ENCODE measurements at places on chromosomes 4 and X.
A peak's percentile ranks its signal among the peaks of the same experiment; 100 is the strongest.

- DNase-seq = peak; percentile 96
Observed at GRCh38 chrX:119647552-119648420, 41.6 kb upstream of the NKRF start.

GRCh38 chrX:69305333-69306062 is 140.2 kb upstream of the PJA1 start:
- DNase-seq = no peak

DNA sequence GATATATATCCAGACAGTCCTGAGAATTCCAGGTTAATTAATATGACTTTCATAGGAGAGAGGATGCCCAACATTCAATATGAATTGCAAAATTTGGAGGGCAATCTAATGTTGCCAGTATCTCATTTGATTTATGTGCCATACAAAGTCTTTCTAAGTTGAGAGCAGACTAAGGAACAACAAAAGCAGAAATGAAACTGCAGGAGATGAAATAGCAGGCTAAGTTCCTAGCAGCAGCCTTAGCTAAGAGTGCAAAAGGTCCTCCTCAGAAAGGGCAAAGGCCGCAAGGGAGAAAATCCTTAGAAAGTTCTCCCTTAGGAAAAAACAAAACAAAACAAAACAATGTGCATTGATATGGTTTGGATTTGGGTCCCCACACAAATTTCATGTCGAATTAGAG is 602.9 kb upstream of the HTR2C start:
- DNase-seq = no peak

DNA sequence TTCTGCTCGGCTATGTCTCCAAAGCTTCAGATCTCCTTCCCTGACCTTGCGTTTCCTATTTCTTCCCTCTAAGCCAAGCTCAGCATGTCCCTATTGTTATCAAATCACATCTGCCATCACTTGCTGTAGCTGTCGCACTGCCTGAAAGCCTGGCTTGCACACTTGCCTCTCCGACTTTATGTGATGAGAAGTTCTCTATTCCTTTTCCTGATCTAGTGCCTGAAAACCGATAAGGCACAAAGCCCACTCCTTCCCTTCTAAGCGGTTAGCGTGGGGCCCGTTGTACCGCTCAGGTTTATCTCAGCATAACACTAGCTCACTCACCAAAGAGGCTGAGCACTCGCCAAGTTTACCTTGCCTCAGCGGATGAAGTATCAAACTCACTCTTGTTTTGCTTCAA is 816 bp downstream of the NMU start:
- DNase-seq = no peak

DNA sequence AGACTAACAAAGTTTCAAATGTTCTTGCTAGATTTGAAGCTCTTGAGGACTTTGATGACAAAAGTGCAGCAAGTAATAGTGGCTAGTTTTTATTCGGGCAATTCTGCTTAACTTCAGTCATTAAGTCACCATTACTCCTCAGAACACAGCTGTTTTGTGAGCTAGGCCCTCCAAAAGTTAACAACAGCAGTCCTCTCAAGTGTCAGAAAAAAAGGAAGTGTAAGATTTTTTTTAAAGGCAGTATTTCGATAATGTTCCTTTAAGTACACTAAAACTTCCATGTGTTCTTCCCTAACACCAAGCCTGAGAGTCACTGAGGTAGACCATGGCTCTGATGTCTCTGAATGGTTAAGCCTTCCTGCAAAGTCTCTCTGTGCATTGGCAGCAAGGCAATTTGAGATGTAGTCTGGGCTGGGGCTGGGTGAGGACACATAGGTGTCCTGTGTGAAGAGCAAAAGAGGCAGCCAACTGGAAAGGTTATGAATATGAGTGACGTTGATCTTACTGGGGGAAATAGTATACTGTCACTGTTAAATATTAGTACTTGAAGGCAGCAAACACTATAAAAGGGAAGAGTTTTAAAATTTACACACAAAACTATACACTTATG is 174.0 kb upstream of the MAP3K15 start:
- DNase-seq = no peak

DNA sequence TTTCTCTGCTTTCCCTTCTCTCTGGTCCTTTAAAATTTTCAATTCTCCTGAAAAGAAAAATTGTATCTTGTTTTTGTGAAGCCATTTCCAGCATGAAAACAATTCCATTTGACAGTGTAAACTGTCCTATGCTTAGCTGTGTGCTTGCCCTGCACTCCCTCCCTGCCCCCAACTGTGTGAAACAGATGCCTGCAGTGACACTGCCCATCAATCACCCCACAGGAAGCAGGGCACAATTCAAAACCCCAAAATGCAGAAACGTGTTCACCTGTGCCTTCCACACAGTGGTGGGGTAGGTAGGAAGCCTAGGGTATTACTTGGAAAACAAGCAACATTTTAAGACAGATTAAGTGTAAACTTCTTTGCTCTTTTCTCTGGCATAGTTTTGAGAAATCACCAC is 6.2 kb upstream of the FHDC1 start:
- DNase-seq = no peak

DNA sequence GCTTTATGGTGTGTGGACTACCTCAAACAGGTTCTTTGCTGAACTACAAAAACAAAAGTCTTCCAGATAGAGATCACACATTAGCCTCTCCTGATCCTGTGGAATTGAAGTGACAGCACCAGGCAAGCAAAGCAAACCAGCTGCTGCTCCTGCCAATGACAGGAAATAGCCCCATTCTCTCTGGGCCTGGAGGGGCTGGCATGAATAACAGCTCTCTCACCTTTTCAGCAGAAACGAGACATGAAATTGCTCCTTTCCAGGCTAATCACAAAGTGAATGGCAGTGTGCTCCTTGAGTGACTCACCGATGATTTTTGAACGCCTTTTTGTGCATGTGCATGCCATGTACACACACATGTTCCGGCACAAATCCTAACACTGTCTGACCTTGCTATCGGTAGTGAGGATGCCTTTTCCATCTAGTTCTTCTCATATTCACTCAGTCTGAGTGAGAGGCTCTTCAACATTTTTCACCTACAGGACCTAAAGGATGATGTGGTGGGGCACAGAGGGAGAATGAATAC is 24.4 kb downstream of the MFAP3L start:
- DNase-seq = no peak

DNA sequence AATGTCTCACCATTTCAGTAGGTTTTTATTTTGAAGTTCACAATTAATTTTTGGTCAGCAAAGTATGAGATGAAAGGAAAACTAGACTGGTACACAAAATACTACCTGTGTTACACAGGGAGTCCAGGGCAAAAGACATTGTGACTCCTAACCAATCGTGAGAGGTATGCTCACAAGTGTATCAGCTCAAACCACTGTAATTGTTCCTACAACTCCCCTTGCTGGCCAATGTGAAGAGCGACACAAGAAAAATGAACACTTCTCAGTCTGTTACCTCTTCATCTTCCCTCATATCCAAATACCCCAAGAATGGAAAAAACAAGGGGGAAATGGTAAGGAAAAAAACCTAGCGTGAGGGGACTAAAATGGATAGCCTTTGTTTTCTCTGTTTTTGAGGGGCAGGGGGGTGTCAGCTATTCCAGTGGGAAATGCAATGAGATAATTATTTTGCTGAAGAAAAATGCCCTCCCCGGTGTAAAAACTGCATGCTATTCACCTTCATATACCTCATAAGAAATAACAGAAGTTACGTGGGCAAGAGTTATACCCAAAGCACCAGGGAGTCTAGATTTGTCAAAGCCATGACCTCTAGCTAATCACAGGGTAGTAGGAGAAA is 30.6 kb upstream of the NSUN7 start:
- DNase-seq = peak; percentile 62

DNA sequence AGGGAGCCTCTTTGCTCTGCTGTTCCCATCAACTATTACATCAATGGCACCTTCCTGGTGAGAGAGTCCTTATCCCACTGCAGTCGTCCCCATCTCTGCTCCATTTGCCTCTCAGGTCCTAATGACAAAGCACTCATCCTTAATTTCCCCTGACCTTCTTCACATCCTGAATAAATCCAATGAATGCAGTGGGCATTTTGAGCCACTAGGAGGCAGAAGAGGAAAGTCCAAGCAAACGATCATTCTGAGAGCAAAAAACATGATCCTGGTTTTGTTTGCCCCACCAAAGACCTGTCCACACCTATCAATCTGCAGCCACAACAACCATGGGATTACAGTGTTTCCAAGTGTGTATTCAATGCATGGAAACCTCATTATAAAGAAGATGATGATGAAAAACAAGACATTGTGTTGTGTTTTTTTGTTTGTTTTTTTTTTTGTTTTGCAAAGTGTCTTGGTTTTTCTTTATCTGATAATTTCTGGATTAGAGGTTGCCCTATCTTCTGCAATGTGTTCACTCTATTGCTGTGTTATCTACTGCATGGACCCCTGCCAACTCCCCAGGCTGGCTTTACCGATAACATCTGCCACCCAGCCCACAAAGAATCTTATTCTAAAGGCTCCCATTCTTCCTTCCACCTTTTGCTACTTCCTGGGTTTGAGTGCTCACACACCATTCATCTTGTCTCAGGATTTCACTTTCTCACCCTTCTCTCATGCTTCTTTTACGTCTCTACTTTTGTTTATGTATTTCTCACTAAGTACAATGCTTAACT is 207.2 kb downstream of the NLGN4X start:
- peak; percentile 42 for DNase-seq

DNA sequence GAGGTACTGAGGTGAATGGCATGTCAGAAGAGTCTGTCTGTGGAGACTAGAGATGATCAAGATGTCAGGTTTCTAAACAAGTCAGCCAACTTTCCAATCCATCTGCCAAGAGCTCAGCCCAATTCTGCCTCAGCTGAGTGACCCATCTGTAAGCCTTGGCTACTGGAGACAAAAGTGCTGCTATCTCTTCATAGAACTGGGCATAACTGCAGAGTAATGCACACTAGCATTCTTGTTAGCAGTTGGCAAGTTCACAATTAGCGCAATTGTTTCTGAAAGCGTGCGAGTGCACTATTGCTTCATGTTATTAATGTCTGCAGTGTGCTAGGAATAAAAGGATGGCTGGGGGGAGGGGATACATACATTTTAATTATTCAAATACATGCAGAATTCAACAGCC is 32.9 kb upstream of the SH3D19 start:
- no peak for DNase-seq

DNA sequence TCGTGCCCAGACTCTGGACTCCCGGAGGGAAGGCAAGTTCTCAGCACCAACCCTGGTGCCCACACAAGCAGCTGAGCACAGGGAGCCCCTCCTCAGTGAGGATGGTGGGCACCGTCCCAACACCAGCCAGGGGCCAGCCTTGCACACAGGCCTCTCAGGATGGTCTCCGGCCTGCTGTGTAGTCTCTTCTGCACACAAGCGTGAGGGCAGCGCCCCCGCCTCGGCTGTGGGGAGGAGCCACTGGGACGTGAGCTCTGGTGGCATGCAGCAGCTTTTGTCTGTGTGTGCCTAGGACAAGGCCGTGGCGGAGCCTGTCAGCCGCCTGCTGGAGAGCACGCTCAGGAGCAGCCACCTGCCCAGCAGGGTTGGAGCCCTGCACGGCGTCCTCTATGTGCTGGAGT is 16.1 kb upstream of the MSANTD1 start:
- no peak for DNase-seq

- no peak for DNase-seq
Observed at GRCh38 chrX:106612393-106612763, 600 bp downstream of the RADX start.

All from activated CD4-positive, alpha-beta T cell treated with anti-CD3 and anti-CD28 coated beads, Interleukin-2, Interleukin-6, amounts not matched to agents 100 ng/mL and 50 ng/mL, durations not matched to agents 16 hours and 8 hours (primary cell).